ENCODE measurements at places on chromosomes 5 and 9.

- no peak for DNase-seq
Observed at GRCh38 chr5:115289104-115289503, 7.3 kb downstream of the CCDC112 start.

GRCh38 chr5:3466392-3466791 is 129.2 kb upstream of the IRX1 start:
- DNase-seq: no peak

GRCh38 chr5:102115736-102116135 is 180.3 kb downstream of the SLCO4C1 start:
- DNase-seq: no peak

- DNase-seq: no peak
Observed at GRCh38 chr5:96256795-96257470, 176.1 kb downstream of the PCSK1 start.

- peak; percentile 61 for DNase-seq
Observed at GRCh38 chr9:71647094-71647591, 121.2 kb downstream of the CEMIP2 start.

- no peak for DNase-seq
Observed at GRCh38 chr5:76527685-76528161, 95.5 kb downstream of the F2RL2 start.

- DNase-seq: no peak
Observed at GRCh38 chr5:32446630-32447029, 2.1 kb upstream of the ZFR start.

GRCh38 chr5:158857371-158857770 is 242.3 kb downstream of the EBF1 start:
- DNase-seq: no peak

DNA sequence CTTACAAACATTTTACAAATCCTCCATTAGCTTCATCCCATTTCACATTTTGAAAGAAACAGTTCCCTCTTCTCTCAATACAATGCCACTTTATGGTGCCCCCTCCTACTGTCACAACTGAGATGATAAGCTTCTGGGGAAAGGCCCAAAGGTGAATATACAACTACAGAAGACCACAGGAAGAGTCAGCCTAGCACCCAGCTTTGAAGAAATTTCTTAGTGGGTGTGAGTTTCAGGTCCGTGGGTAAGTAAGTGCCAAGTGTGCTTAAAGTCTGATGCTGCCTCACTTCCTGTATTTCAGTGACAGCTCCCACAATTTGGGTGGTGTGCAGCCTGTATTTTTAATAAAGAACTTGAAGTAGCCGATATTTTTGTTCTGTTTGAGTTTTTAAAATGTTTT is 68.1 kb downstream of the ARHGEF28 start:
- no peak for DNase-seq

Data from testis (tissue), 5 donors.